T-helper 22 cell (primary cell): ENCODE measurements at places on chromosomes 4 and X.

- DNase-seq = no peak
These were observed 924.0 kb upstream of the INTU start for GRCh38 chr4:126708716-126709115.

GRCh38 chr4:1244081-1244977 lies 4.6 kb downstream of the CTBP1 start:
- DNase-seq = no peak

- no peak for DNase-seq
These were observed 93.0 kb upstream of the DKK2 start for GRCh38 chr4:107129076-107129475.

DNA sequence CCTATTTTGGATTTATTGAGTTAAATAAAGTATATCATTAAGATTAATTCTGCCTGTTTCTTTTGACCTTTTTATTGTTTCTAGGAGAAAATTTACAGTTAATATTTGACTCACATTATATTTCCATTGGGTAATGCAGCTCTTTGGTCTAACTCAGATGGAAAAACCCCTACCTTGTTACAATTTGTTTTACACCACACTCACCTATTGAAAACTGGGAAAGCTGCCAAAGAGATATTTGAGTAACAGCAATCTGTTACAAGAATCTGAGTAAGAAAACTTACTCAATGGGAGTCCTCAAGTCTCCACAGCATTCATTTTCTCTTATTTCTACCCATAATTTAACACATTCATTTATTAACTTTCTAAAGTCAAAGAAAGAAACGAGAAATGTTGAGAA lies 108.0 kb upstream of the TLL1 start:
- DNase-seq = no peak

GRCh38 chr4:76974150-76974549 lies 24.6 kb downstream of the SEPTIN11 start:
- no peak for DNase-seq

- DNase-seq = no peak
These were observed 6.7 kb downstream of the DOCK11 start for GRCh38 chrX:118502161-118502789.
